ENCODE measurements at places on chromosomes 1 and 21.

DNA sequence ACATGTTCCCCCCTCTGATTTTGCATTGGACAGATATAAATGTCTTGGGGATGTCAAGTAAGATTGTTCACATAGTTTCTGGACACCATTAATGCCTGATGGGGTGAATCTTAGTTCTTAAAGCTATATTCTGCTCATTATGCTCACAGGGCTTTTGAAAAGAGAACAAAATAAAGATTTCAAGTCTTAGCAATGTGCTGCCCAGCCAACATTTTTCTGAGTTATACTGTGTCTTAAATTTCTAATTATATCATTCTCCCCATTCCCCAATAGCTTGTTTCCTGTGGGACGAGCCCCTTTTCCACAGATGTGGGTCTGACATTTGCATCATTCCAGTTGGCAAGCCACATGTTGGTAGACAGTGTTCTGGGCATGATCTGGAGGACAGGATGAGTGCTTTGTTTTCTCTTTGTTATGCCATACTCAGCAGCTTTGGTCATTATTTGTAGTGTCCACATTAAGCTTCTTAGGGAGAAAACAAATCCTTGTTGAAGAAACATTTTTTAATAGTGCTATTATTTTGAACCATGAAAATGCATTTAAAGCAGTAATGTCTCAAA is 32.8 kb downstream of the MTARC1 start:
- DNase-seq, result no peak

DNA sequence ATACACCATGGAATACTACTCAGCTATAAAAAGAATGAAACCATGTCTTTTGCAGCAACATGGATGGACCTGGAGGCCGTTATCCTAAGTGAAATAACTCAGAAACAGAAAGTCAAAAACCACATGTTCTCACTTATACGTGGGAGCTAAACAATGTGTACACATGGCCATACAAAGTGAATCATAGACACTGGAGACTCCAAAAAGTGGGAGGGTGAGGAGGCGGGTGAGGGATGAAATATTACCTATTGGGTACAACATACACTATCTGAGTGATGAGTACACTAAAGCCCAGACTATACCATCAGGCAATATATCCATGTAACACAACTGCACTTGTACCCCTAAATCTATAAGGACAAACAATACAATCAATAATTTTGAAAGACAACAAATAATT is 39.5 kb upstream of the FAM20B start:
- no peak for DNase-seq

DNA sequence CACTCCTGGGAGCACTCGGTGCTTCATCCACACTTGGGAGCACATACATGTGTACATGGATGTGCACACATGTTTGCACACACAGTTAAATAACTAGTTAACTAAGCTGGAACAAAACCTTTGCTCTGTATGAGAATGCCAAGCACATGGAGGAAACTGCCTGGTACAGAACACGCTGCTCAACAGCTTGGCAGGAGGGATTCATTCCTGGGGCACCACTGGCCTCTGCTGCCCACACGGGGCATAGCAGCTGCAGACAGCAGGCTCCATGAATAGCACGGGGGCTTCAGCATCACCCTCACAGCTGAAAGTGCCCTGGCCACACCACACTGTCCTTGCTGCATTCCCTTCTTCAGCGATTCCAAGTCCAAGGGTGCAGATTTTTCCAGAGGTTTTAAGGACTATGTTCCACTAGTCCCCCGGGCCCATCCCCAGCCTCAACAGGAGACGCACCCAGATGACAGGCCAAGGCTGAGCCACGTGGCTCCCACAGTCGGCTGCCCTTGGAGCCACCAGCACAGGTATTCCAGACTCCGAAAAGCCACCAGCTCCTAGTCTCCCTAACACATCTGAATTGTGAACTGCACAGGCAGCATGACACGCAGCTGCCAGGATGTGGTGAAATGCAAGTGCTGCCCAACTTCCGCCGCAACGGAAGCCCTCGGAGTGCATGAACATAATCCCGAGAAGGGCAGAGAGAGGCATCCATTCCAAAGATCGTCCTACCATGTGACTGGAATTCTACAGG is 16.9 kb downstream of the NPHP4 start:
- peak; percentile 54 for DNase-seq

- DNase-seq, result no peak
Observed at GRCh38 chr21:29155933-29156260, 25.5 kb downstream of the MAP3K7CL start.

GRCh38 chr21:38293113-38293512 is 36.3 kb downstream of the KCNJ15 start:
- no peak for DNase-seq

DNA sequence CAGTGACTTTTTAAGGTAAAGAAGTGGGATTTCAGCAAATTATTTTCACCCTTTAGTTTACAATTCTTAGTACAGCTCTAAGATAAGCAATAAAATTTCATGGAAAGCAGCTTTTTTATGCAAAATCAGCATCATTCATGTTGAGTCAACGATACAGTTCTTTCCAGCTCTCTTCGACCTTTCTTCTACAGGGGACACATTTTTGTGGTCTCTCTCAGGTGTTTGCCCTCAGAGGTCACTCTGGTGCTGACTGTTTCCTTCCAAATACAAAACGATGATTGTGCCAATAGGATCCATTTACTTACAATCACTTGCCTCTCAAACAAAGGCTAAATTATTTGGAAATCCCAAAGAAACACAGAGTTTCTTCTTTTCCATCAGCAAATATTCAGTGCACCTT is 51.0 kb downstream of the PSMG1 start:
- DNase-seq, result no peak

GRCh38 chr1:93132638-93133037 is 47.6 kb downstream of the TMED5 start:
- no peak for DNase-seq

DNA sequence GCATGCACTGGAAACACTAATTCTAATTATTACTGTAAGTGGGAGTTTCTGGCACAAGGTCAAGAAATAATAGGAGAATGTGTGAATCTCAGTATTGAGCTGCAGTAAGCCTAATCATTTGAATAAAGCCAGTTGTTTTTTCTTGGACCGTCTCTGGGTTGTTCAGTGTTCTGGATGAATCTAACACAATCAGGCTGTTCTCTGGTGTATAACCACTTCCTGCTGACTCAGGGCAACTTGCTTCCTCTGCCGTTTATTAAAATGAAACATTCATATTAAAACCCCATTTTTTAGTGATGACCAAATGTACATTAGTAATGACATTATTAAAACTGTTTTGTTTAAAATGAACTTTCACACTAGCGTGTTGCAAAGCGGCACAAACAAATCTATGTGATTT is 273.1 kb upstream of the SNX7 start:
- DNase-seq, result no peak

- no peak for DNase-seq
Observed at GRCh38 chr21:15526798-15527197, 203.0 kb upstream of the USP25 start.

DNA sequence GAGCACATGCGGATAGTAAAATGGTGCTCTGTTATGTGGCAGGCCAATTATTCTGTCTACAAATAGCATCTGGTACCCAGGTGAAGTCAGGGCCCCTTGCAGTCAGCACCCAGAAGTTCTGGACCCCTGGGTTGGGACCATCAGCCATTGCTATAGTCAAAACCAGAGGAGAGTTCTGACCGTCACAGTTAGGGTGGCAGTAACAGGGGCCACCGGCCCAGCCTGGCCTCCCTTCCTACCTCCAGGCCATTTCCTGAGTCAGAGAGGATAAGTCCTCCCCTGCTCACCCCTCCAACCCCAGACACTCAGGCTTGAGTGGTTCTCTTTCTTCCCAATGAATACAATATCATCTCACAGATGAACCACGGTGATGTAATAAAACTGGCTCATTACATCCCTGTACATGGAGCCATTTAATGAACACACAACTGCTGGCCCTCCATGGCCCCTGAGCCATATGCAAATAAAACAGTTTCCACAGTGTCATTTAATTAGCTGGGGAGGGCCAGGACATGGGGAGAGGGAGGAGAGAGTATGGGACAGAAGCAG is 673.6 kb downstream of the MATN1 start:
- no peak for DNase-seq

GRCh38 chr1:39381839-39382238 is 109.6 kb upstream of the BMP8A start:
- no peak for DNase-seq

DNA sequence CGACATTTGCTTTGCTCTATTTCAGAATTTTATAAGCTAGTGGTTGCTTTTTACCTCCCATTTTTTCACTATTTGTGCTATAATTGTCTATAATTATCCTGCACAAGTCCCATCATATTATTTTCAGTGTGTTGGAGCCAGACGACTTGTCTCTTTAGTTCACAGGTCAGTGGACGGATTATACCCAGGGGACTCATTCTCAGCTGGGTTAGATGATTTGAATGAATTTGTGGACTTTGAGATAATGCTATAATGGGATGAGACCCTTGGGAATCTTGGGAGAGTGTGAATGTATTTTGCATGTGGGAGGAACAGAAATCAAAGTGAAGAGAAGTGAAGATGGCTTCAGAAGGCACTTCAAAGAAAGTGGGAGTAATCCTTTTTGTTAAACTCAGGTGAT is 31.5 kb upstream of the KCNK1 start:
- no peak for DNase-seq

DNA sequence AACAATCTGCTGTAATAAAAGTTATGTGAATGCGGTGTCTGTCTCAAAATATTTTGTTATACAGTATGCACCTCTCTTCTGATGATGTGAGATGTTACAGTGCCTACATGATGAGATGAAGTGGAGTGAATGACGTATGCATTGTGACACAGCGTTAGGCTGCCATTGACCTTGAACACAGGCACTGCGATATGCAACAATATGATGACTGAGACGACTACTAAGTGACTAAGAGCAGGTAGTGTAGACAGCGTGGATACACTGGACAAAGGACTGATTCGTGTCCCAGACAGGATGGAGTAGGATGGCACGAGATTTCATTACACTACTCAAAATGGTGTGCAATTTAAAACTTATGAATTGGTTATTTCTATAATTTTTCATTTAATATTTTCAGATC is 8.4 kb downstream of the SGIP1 start:
- DNase-seq, result no peak

- no peak for DNase-seq
Observed at GRCh38 chr1:158145173-158145719, 35.4 kb upstream of the CD1D start.

DNA sequence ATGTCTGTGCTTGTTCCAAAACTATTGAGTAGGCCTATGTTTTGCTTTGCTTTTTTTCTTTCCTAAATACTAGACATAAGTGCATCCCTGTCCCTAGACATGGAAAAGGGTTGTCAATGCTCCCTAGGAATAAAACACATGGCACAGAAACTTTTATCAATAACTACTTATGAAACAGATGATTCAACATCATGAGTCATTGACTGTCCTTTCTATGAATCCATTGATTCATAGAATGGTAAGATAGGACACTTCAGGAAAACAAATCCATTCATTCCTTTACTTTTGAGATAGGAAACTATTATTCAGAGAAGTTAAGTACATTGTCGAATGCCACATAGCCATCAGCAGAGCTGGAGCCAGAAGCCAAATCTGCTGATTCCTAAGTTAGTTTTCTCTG is 147.5 kb downstream of the TSEN15 start:
- no peak for DNase-seq

DNA sequence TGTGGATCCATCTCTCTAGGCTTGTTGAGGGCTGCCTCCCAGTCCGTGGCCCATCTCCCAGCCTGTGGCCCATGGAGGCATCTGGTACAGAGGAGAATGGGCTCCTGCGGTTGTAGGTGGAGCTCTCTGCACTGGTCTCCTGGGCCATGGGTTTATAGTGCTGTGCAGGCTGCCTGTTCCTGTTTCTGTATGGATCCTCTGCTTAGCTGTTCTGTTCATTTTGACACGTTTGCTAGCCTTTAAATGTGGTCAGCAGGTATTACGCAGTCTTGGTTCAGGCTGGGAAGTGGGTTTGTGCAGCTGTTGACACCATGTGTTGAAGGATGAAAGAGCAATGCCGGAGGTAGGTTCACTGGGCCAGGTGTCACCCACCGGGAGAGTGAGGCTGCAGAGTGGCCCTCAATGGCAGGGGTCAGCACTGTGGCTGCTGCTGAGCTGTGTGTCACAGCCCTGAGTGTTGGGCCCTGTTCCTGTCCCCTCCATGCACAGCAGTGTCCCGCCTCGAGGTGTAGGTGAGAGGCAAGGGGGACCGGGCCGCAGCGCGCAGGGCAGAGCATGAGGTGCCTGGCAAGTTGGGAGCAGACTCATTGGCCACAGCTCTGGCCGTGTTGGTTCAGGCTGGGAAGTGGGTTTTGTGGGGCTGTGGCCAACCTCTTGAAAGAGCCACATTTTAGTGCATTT is 39.0 kb downstream of the SNAP47 start:
- no peak for DNase-seq

- no peak for DNase-seq
Observed at GRCh38 chr1:94142022-94142421, 21.1 kb upstream of the ABCA4 start.

DNA sequence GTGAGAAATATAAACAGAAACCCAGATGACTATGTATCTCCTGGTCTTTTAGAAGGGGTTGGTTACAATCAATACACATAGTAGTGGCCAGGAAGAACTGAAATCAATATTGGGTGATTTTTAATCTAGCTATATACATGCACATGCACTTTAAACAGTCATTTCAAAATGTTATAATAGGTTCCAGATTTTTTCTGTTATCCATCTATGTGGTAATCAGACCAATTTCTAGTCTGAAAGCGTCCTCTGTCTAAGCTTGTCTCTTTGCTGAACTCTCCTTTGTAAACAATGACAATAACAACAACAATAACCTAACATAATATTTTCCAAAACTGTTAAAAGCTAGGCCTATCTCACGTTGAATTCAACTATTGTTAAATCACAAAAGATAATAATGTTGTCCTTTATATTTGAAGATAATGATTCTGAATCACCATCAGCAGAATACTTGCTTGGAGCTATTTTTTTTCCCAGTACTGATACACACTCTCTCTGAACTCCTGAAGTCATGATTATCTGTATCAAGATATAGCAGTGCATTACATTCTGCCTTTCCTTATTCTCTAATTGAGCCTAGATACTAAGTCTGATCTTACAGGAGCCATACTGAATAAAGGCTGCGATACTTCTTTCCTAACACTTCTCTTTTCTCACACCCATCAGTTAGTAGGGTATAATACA is 496.8 kb upstream of the ZRANB2 start:
- DNase-seq, result no peak

GRCh38 chr21:44999972-45000636 is 60.3 kb downstream of the SLX9 start:
- DNase-seq, result no peak

GRCh38 chr1:215344539-215344938 is 222.6 kb upstream of the KCTD3 start:
- DNase-seq, result no peak

- DNase-seq, result no peak
Observed at GRCh38 chr1:203686091-203686632, 59.5 kb downstream of the ATP2B4 start.

GRCh38 chr1:56385314-56385713 is 194.0 kb downstream of the PLPP3 start:
- no peak for DNase-seq

GRCh38 chr1:184895086-184895485 is 79.2 kb downstream of the NIBAN1 start:
- DNase-seq, result no peak

- DNase-seq, result peak; percentile 54
Observed at GRCh38 chr1:36411674-36412648, 14.3 kb upstream of the LSM10 start.

- DNase-seq, result no peak
Observed at GRCh38 chr1:178565586-178565985, 52.7 kb downstream of the TEX35 start.
